ENCODE measurements at places on chromosomes 4 and X.

GRCh38 chr4:72569719-72570235, 756 bp upstream of the ADAMTS3 start:
- DNase-seq = no peak

DNA sequence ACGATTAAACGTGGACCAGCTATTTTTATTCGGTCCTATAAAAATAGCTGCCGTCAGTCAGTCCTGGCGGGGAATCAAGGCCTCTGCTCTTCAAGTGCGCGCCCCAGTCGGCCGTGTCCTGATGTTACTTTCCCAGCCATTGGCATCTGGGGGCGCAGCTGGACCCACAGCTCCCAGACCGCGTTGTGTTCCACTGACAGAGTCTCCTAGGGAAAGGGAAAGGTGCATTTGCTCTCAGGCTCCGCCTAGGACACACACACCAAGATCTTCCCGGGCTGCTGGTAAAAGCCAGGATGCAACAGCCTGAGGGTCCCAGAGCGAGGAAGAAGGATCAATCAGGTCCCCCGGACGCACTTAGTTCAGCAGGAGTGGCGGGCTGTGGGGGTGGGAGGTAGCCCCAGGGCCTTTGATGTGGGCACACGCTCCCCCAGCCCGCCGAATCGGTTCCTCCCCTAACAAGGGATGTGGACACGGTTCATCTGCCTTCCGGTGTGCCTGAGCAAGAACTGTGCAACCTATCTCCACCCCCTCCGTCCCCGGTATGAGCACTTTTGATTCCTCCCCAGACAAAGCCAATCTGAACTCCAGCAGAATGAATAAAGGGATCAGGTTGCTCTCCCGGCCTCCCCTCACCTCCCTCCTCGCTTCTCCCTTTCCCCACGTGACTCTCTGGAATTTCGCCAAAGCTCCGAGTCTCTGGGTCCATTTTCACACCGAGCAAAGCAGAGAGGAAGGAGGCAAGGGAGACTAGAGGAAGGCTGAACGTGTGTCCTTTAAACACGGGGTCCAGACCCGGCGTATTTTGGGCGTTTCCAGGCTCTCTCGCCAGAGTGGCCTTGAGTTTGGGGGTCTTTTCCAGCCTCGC, 626 bp upstream of the FRAS1 start:
- DNase-seq = peak; percentile 60

GRCh38 chrX:24412637-24413363, 52.3 kb upstream of the PDK3 start:
- DNase-seq = no peak

DNA sequence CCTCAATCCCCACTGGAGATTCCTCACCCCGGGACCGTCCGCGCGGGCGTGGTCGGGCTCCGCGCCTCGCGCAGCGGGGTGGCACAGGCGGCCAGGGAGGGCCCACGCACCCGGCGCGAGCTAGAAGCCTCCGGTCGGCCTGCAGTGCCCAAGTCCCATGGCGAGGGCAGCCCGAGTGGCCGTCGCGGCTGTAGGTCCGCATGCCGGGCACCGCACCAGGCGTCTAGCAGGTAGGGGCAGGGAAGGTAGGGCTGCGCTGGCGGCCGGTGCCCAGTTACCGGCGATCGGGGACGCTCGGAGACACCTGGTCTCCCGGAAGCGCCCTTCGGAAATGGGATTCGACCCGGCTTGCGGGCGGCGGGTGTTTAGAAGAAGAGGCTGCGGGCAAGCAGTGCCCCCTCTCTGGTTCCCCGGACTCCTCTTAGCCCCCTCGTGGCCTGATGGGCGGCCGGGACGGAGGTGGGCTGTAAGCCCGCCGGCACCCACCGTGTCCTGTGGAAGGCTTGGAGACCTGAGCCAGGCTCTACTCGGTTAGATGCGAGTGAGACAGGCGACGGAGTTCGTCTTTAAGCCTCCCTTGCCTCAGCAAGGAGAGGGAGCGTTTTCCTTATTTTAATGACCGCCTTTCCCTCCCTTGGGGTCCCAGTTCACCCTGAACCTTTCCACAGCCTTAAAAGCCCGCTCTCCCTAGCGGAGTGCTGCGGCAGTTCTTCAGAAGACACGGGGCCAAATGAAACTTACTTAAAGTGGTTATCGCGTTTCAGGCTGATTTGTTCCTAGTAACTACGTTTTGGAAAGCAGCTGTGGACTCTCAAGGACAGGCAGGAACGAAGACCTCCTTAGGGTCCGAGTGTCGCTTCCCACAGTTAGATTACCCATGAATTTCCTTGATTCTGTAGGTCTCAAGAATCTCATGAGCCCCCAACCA, 821 bp downstream of the SLITRK2 start:
- DNase-seq = no peak

- no peak for DNase-seq
Observed at GRCh38 chr4:87240341-87240740, 19.9 kb upstream of the KLHL8 start.

DNA sequence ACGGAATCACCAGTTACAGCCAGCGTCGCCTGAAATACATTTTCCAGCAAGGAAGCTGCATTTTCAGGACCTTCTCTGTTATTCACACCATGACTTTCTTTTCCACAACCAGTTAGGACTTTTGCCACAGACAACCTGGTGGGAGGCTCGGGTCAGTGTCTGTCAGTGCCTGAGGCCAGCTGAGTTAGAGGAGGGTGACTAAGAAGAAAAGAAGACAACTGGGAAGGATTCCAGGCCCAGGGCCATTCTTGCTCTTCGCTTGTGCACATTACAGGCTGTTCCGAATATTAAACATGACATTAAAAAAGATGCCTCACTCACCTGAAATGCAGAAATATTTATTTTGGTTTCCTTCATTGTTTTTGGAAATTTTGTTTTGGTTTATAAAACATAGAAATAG, 21.4 kb upstream of the CENPU start:
- no peak for DNase-seq

- DNase-seq = no peak
Observed at GRCh38 chrX:10110316-10110935, 46.3 kb upstream of the CLCN4 start.

- no peak for DNase-seq
Observed at GRCh38 chr4:115272594-115272993, 159.2 kb upstream of the NDST4 start.

DNA sequence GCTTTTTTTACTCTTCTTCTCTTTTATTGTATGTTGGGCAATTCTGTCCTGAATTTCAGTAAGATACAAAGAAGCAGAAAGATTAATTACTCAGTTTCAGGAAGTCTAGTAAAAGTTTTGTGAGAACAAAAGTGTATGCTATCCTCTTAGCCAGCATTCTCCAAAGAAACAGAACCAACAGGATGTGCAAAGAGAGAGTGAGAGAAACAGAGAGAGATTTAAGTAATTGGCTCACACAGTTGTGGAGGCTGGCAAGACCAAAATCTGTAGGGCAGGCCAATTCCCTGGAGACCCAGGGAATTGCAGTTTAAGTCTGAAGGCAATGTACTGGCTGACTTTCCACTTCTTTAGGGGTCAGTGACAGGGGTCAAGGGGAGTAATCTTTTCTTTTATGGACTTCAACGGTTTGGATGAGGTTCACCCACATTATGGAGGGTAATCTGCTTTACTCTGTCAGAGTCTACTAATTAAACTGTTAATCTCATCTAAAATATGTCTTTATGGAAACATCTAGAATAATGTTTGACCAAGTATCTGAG, 59.2 kb upstream of the SLC39A8 start:
- no peak for DNase-seq
